ENCODE measurements at places on chromosomes 3 and 15.

DNA sequence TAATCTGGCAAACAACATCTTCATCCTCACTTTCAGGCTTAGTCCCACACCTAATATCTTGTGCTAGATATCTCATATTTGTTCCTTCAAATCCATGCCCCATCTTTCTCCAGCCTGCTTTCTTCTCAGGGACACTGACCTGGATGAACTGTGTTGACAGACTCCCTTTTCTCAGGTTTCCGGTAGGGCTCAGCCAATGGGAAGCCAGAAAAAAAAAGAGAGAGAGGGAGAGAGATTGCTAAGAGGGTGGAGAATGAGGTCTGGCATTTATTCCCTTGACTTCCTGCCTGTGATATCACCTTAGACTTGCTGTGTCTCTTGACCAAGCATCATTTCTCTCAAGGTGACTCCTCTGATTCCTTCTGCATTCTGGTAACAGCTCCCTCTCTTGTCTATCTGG, 145.6 kb upstream of the ABI3BP start:
- DNase-seq: no peak

GRCh38 chr3:43583481-43583880, 38.3 kb downstream of the ANO10 start:
- DNase-seq: no peak

DNA sequence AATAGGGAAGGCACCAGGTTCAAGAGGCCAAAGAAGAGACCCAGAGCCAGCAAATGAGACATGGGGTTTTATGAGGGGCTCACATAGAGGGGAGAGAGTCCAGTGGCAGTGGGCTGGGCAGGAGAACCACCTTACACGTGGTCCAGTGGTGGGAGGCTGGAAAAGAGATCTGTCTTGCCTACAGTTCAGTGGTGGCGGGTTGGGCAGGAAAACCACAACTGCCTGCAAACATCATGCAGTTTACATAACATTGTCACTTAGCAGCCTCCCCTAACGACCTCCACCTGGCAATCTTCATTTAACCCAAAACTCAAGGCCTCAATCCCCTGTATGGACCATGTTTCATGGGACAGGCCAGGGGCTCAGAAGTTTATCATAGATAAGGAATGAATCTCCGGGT, 29.1 kb downstream of the CRYGS start:
- DNase-seq: no peak

- DNase-seq: no peak
Measured at GRCh38 chr3:133804896-133805295, 719 bp upstream of the SRPRB start.

GRCh38 chr15:87579537-87579936, 677.0 kb downstream of the NTRK3 start:
- DNase-seq: no peak

GRCh38 chr3:188839187-188839695, 332.5 kb upstream of the TPRG1 start:
- DNase-seq: no peak

DNA sequence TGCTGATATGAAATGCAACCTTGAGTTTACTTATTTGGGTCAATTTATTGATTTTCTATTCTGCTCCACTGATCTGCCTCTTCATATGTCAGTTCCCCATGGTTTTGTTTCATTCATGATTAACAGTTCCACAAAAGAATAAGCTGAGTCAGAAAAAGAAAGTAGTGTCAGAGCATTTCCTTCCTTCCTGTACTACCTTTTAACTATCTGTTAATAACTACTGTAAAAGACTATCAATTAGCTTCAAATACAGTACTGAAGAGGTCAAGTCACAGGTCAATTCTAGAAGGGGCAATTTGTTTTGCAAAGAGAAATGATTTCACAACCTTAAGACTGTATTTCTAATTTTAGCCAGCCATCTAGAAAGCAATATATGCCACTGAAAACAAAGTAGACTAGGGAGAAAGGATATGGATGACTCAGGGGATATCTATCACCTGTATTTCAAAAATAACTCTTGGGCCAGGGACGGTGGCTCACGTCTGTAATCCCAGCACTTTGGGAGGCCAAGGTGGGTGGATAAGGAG, 129.5 kb downstream of the TFDP2 start:
- no peak for DNase-seq

DNA sequence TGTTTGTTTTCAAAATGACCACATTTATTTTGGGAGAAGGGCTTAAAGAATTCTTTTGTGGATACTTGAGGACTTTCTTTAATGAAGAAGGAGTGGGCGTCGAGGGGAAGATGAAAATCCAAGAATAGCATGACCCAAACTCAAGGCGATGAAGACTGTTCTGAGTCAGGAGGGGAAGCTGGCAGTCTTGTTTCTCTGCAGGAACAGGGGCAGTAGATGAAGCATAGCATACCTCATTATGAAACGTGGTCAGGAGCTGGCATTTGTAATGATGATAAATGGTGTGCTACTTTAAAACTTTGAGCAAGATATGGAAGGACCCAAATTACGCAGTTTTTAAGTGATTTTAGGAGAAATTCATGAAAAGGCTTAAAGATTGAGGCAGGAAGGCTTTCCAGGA, 549.0 kb downstream of the IGSF11 start:
- no peak for DNase-seq

DNA sequence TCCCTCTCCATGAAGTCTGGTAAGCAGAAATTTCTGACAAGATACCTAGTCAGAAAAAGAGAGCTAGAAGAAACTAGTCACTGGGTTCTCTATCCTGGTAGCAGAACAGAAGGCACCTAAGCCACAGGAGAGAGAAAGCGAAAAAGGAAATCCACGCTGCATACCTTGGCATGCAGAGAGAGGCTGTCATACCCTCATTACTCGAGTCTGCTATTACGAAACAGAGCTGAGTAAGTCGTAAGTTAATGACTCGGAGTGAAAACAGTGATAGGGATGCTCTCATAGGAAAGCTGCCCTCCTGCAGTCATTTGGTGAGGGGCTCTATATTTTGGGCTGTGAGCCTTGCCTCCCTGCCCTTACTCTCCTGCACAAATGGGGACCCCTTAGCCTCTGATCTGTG, 16.2 kb downstream of the CLRN1 start:
- no peak for DNase-seq

- no peak for DNase-seq
Measured at GRCh38 chr15:39852250-39852649, 67.8 kb downstream of the GPR176 start.

- no peak for DNase-seq
Measured at GRCh38 chr3:108525256-108525655, 14.9 kb upstream of the MYH15 start.

- no peak for DNase-seq
Measured at GRCh38 chr3:16824081-16824696, 60.6 kb upstream of the PLCL2 start.

DNA sequence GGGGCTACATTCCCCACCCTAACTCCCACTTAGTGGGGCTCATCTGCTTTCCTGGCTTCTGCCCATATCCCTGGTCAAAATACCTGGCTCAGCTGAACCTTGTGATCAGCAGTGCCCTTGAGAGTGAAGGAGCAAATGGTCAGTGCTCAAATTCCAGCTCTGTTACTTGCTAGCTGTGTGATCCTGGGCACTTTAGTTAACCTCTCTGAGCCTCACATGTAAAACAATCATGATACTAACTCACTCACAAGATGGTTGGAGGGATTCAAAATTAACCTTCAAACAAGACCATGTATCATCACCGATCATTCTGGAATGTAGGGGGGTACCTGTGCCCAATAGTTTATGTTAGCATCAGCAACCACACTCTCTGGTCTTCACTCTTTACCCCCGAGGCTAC, 325.6 kb upstream of the TLE3 start:
- no peak for DNase-seq

GRCh38 chr15:64502151-64502550, 41.8 kb downstream of the ZNF609 start:
- no peak for DNase-seq

- DNase-seq: no peak
Measured at GRCh38 chr3:84184937-84185336, 773.9 kb upstream of the CADM2 start.

GRCh38 chr3:23166276-23166675, 36.9 kb upstream of the UBE2E2 start:
- peak; percentile 8 for DNase-seq

GRCh38 chr3:123781571-123782275, 102.4 kb downstream of the MYLK start:
- no peak for DNase-seq

- no peak for DNase-seq
Measured at GRCh38 chr3:120650311-120650710, 31.7 kb downstream of the HGD start.

- DNase-seq: no peak
Measured at GRCh38 chr3:71491154-71491752, 92.3 kb downstream of the FOXP1 start.

GRCh38 chr3:133588035-133588434, 14.5 kb downstream of the CDV3 start:
- no peak for DNase-seq

DNA sequence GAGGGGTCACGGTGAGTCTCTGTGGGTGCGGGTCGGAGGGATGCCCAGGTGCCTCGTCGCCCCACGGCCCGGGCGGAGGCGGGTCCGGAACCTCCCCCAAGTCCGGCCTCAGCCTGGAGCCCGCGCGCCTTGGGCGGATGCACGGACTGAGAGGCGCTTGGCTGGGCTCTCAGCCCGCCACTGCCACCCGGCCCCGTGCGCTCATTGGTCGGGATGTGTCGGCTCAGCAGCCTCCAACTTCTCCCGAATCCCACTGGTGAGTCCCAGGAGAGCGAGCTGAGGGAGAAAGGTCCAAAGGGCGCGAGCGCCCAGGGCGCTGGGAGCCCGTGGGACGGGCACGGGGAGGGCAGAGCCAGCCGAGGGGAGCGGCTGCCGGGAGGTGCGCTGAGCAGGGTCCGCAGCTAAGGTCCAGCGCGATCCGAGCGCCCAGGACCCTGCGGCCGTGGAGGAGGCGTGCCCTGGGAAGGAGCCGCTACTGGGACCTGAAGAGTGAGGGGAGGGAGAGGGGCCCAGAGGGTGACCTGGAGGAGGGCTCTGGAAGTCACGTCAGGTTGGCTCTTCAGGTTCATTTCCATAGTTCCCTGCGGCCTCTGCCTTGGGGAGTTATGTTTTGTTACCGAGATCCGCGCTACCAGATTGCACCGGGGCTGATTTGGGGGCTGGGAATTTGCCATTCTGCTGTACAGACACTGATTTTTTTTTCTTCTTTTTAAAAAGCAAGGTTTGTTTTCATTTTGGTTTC, at the start of gene MME:
Gene MME (plus strand): TSS at position 574 of the 742 bp plus-strand sequence. CDS start 3,849 bp downstream, outside the sequence.
- no peak for DNase-seq

DNA sequence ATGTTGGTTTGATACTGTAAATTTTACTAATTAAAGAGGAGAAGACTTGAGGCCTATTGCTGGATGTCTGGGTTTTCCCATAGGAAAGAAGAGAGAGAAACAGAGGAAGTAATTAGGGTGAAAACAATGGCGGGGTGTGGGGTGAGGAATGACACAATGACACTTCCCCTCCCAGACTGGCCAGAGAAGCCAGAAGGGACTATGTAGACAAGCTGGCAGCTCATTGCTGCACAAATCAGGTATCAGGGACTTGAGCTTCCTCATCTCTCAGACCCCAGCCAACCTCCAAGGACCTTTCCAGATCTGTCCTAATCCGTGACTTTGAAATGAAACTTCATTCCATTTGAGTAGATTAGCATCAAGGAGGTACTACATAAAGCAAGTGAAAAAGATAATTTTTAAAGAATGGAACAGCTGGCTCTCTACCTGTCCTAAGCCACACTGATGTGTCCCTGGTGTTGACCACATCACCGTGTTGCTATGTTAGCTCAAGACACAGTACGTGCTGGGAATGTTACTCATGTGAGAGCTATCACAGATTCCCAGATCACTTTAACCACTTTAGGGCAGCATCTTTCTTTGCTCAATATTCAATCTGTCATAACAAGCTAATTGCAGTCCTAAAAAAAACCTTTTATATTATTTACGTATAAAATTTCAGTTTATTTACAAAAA, 22.2 kb downstream of the TMEM212 start:
- no peak for DNase-seq

- DNase-seq: no peak
Measured at GRCh38 chr3:124607163-124607562, 123.1 kb upstream of the UMPS start.

- no peak for DNase-seq
Measured at GRCh38 chr3:126921085-126921824, 61.7 kb upstream of the PLXNA1 start.

GRCh38 chr15:96329403-96329981, 1.0 kb upstream of the NR2F2 start:
- no peak for DNase-seq

- DNase-seq: no peak
Measured at GRCh38 chr3:33790091-33790490, 8.3 kb upstream of the PDCD6IP start.

- DNase-seq: no peak
Measured at GRCh38 chr3:4716706-4717362, 223.7 kb downstream of the ITPR1 start.

DNA sequence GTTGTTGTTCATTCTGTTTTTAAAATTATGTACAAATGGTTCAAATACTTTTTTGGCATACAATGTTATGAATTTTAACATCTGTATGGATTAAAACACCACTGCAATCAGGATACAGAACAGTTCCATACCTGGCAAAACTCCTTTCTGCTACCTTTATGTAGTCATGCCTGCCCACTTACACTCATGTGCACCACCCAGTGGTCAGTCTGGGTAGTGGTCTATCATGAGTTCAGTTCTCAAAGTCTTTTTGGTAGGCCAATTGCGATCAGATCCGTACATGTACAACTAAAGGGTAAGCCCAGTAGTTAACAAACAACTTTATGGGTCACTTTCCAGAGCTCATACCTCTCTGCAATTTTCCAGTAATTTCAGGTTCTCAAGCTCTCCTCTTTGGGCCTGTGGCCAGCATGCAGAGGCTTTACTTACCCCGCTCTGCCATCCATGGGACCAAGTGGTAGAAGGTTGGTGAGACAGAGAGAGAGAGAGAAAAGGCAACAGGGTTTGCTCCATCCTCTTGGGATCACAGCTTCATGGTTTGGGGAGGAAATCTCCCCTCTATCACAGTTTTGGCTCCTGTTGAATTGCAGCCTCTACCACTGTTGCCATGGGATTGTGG, 63.9 kb upstream of the FAM98B start:
- DNase-seq: peak; percentile 60

- no peak for DNase-seq
Measured at GRCh38 chr3:53645754-53646153, 151.3 kb downstream of the CACNA1D start.

DNA sequence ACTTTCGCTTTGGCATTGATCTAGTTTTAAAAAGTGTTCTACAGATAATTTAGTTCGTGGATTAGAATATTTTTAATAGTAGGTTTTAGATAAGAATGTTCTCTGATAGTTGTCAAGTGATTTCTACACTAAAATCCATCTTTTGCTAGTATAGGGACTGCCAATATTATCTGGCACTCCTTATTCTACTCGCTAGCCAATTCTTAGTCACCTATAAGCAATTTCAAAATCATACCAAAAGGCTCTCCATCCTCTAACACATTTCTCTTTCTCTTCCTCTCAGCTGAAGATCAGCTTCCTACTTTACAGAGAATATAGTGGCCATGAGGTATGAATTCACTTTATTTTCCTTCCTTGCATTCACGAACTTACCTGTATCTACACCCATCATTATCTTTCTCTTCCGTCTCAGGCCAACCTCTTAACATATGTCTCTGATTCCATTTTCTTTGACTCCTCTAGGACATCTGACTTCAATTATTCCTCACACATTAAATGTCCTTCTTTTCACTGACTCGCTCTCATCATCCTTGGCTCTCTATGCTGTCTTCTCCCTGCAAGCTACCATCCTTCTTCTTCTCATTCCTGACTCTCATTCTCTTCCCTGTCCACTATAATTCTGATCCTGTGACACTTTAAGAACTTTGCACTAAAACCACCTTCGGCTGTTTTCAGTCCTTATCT, 35.5 kb downstream of the C3orf80 start:
- DNase-seq: no peak

Data from pons (tissue), 1 donor.